Hematopoietic multipotent progenitor cell treated with erythropoietin and hydrocortisone succinate and interleukin-3 and kit ligand, for 17 days (in vitro differentiated cells): ENCODE measurements at places on chromosomes 4 and X.
A peak's percentile ranks its signal among the peaks of the same experiment; 100 is the strongest.

- no peak for DNase-seq
These were observed 197.7 kb downstream of the CAMK2D start for GRCh38 chr4:113563691-113564378.

- DNase-seq, result no peak
These were observed 17.1 kb upstream of the ARHGEF6 start for GRCh38 chrX:136797787-136798186.

DNA sequence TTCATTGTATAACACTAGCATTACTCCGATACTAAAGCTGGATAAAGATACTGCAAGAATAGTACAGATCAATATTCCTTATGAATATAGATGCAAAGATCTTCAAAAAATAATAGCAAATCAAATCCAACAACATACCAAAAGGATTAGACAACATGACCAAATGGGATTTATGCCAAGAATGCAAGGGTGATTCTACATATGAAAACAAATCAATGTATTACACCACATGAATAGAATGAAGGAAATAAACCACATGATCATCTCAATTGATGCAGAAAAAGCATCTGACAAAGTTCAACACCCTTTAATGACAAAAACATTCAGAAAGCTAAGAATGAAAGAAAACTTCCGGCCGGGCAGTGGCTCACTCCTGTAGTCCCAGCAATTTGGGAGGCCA, 42.8 kb downstream of the CUL4B start:
- no peak for DNase-seq

DNA sequence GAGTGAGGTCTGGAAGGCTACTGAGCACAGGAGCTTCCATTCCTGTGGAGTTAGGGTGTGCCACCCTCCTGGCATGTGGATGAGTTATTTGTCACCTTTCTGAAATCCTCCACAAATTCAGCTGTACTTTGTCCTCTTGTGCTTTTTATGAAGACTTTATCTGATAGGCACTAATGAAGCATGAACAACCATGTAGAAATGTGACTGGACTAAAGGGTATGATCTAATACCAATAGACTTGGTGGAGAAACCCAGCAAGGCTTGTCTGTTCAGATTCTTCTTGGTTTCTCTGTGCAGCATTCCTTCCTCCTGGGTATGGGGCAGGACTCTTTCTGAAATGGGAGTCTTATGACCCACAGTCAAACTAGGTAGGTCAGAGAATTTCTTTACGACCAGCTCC, 9.6 kb downstream of the NBDY start:
- DNase-seq, result no peak

DNA sequence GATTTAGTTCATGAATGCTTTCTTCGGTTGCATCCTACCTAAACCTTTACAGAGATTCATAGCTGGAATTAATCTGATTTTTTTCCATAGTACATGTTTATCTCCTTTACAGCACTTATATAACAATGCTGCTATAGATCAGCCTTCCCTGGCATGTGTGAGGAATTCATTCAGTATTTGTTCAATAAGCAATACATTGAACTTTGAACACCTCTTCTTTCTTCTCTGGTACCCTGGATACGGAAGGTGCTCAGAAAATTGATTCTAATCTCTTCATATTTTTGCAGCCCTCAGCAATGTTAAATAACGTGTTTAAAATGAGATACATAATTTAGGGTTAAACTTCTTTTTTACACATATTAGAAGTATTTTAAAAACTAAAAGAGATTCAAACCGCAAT, 467.4 kb downstream of the TRIML1 start:
- no peak for DNase-seq

DNA sequence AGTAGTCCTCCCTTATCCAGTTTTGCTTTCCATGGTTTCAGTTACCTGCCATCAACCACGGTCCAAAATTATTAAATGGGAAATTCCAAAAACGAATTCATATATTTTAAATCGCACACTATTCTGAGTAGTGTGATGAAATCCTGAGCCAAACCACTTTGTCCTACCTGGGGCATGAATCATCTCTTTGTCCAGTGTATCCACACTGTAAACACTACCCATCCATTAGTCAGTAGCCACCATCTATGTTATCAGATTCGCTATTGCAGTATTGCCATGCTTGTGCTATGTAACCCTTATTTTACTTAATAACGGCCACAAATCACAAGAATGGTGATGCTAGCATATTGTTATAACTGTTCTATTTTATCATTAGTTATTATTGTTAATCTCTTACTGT, 704.6 kb downstream of the SMARCA1 start:
- DNase-seq, result no peak

GRCh38 chr4:6987588-6987961, 55.6 kb upstream of the TADA2B start:
- peak; percentile 20 for DNase-seq

- DNase-seq, result peak; percentile 64
These were observed 13.1 kb downstream of the MED12 start for GRCh38 chrX:71131510-71131909.

- peak; percentile 86 for DNase-seq
These were observed 80.0 kb downstream of the CLDN34 start for GRCh38 chrX:10047133-10047532.

GRCh38 chrX:41688835-41689234, at the start of gene GPR34:
Gene GPR34 (plus strand): TSS chrX:41688973. CDS start chrX:41695634, 6,661 bp downstream.
- DNase-seq, result no peak

GRCh38 chr4:174324725-174325124, 41.0 kb downstream of the CEP44 start:
- DNase-seq, result no peak

DNA sequence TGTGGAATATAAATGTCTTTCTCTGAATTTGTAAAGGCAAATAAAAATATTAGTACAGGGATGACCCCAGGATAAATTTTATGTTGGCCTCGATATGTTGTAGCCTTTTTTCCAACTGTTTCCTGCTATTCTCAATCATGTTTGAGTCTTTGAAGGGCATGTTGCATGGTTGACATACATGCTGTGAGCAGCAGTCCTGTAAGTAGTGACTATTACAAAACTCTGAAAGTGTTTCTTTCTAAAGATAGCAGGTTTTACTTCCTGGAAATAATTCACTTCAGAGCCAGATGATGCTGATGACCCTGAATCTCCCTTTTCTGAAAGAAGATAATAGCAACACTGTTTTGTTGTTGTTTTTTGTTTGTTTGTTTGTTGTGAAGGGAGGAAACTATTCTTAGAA, 393.0 kb upstream of the GNPDA2 start:
- no peak for DNase-seq

DNA sequence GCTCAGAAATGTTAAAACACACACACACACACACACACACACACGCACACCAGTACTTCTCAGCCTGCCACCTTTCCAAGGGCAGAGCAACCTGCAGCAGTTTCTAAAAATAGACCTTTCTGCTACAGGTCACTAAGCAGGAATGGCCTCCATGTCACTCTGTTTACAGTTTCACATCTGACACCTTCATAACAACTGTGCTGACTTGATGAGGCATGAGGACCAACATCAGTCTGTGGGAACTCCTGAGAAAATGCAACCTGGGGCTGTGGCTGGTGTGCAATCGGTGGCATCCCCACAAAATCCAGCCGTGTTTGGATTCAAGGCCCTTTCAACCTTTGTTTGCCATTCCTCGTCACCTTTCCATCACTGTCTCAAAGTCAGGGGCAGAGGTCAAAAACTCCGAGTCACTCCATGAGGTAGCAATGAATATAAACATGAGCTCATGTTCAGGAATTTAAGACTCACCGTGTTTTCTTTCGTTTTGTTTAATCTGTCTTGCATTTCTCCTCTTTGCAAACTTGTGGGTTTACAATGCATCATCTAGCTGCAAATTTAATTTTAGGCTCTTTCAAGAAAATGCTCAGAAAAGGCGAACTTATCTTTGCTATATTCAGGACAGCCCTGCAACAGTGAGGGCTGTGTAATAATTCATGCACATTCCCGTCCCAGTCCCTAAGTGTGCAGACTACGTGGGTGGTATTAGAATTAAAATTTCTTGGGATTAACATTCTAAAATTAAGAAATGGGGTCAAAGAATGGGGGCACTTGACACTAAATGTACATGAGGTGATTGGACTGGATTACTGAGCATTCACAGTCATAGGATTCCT, 135.3 kb downstream of the SHROOM3 start:
- no peak for DNase-seq

GRCh38 chrX:9677098-9677739, 88.4 kb downstream of the GPR143 start:
- DNase-seq, result no peak

DNA sequence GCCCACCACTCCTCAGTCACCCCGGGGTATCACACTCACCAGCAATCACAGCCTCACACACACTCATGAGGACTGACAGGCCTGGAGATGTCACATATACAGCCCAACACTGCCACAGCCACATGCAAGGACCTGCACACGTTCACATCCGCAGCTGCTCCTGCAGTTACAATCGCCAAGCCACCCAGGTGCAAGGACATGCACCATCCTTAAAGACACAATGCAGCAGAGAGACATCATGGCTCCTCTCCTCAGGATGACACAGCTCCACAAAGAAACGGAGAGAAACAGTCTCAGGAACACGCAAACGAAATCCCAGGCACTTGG, 1.1 kb downstream of the PCSK1N start:
- DNase-seq, result no peak

DNA sequence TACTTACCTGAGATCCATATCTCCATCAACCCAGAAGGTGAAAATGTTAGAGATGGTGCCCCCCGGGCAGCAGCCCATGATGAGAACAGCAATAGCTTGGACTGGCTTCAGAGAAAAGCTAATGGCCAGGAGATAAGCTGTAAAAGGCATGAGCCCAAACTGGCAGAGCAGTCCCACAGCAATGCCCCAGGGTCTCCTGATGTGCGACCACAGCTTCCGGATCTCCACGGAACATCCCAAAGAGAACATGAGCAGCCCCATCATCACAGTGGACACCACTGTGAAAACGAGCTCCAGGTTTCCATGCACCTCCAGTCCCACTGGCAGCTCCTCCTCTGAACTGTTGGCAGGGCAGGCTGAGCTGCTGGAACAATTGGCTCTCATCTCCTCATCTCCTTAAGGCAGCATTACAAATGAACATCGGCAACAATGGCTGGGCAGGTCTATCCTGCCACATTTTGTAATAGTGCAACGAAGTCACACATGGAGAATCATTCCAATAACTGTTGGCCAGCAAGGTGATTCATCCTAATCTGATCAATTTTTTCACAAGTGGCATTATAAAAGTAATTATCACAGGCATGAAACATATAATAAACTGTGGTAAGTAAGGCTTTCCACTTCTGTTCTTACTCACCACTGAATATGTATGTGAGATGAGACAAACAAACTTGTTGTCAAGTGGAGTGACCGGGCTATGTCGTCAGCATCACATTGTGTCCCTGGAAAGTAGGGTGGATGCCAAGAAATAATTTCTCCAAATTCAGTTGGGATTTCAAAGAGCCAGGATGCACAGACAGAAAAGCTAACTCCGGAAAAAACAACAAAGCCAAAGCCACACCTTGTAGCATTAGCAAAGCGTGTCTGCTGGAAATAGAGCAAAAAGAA, at the start of gene SLC10A6:
Gene SLC10A6 (minus strand): TSS at position 653 of the 888 bp plus-strand sequence. CDS start 269 bp downstream, at position 384.
- no peak for DNase-seq

GRCh38 chrX:2618516-2618915, 72.6 kb upstream of the CD99 start:
- no peak for DNase-seq

GRCh38 chr4:36414248-36414647, 132.8 kb downstream of the DTHD1 start:
- no peak for DNase-seq

DNA sequence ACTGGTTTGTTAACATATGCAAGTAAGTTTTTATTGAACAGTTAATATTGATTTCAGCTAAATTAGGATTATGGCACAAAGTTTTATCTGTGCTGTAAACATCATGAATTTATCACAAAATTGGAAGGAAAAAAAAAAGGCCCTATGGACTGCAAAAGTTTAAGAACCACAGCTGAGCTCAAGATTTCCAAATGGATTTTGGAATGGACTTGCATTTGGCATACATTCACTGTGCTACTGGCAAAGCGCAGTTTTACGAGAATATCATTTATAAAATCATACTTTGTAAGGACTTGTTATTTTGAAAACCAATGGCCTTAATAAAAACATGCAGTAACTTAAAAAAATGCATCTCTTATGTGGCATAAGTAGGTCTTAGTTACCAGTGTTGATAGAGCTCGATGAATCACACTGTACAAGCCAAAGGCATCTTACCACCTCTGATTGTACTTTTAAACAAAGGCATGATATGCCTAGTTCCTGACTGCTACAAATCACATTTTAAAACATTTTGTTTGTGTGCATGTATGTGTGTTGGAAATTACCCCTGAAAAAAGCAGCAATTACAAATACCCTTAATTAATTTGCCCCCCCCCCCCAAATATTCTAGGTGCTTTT, 58.6 kb downstream of the TAB3 start:
- no peak for DNase-seq

DNA sequence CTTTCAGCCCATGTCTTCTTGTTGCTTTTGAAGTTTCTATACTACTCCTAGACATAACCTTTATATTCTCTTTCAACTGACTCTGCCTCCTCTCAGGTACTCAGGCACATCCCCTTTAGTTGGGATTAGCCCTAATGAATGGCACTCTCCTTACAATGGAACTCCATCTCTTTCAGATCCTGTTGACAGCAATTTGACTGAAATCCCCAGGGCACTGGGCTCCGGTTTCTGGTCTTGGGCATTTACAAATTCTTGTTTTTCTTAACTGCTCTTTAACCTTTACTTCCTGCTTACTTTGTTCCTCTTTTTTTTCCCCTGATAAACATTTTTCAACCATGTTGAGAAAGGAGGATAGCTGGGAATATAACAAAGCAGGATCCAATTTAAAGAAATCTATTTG, 68.9 kb downstream of the ENOX2 start:
- DNase-seq, result no peak

- DNase-seq, result no peak
These were observed 476.2 kb downstream of the PCDH19 start for GRCh38 chrX:99933865-99934264.

DNA sequence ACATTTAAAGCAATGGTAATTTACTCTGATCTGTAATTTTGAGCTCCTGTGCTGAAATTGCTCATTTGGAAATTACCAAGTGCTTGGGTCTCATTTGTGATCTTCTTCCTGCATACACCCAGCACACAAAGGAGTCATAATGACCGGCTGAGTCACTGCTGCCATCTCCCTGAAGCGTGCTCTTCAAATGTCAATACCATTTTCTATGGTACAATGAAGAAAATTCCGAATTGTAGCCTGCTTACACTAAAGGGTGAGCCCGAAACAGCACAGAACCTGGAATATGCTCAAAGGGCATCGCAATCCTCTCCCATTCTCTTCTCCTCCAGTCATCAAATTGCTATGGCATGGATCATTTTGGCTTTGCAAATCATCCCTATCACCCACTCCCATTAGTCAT, 140.5 kb downstream of the GRIA3 start:
- DNase-seq, result no peak

DNA sequence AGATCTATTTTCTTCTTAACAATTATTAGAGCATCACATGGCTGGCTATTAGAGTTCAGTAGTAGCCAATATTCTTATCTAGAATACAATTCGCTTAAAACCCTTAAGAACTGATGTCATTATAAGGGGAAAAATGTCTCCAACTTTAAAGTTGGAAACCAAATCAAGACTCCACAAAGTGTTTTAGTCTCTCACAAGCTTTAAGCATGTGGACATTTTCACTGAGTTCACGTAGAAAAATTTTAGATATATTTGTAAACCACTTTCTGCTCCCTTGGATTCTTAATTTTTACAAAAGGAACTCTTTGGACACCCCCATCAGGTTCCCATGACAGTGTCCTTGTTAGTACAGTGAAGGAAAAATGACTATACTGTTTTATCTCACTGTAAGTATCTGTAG, 123.9 kb upstream of the NAP1L5 start:
- DNase-seq, result peak; percentile 11

- no peak for DNase-seq
These were observed 62.6 kb upstream of the KLF3 start for GRCh38 chr4:38601244-38601915.
